Kidney glomerular epithelial cell (primary cell): ENCODE measurements at places on chromosomes 11 and 22.

DNA sequence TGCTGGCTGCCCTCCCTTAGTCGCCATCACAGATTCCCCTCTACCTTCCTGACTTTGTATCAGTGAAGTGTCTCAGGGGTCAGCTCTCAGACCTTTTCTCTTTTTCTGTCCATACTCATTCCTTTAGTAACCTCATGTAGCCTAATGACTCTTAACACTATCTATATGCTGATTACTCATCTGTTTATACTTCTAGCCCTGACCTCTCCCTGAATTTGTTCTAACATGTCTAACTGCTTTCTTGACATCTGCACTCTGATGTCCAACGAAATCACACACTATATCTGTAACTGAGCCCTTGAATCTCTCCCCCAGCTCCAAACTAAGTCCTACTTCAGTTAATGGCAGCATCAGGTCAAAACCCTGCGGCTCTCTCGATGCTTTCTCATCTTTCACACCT lies 135.8 kb upstream of the TIMP3 start:
- DNase-seq = no peak

- DNase-seq = no peak
These were observed 649 bp upstream of the NR1H3 start for GRCh38 chr11:47257177-47257516.

- DNase-seq = peak; percentile 91
These were observed 31.1 kb downstream of the DKK3 start for GRCh38 chr11:11977206-11977938.

- no peak for DNase-seq
These were observed 452.7 kb upstream of the CCDC179 start for GRCh38 chr11:23313001-23313400.

DNA sequence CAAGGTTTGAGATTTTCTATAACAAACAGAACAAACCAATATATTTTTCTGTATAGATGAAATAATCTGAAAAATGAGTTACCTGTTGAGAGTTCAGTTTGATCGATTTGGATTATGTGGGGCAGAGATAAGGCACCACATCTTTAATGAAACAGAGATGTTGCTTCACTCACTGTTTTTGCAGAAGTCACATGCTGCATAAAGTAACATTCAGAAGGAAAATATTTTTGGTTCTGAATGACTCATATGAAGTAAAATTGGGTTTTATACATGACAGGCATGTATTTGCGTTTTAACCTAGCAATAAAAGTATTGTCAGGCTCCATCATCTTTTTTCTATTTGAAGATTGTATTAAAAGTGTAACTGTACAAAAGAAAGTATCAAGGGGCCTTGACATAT lies 77.8 kb downstream of the BBOX1 start:
- no peak for DNase-seq

DNA sequence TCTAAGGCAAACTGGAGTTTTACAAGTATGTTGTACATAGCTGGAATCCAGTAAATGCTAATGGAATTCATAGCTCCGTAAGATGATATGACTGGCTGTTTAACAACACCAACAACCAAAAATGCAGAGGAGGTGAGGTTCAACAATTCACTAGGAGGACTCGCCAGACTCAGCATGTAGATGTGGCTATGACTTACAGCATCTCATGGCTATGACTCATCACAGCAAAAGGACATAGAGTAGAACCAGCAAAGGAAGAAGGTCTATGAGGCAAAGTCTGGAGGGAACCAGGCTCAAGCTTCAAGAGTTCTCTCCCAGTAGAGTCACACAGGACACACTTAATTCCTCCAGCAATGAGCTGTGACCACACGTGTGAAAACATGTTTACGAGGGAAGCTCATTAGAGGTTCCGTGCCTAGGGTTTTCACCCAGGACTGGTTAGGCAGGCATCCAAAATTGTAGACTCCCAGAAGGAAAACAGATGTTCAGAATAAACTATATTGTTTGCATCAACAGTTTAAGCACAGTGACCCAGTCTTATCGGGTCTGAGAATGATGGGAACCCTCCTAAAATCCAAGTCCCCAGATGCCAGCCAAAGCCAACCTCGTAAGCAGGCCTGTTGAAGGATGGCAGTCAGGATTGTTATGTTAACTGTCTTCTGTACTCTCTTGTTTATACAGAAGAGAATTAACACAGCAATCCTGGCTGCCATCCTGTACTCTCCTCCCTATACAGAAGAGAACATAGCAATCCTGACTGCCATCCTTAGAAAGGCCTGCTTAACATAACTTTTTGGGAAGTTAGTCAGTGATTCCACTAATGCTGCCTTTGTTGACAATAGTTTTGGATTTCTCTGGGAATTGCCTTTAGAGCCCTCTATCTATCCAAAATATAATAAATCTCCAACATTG lies 116.6 kb downstream of the LARGE1 start:
- DNase-seq = peak; percentile 81

GRCh38 chr11:29312812-29313211 lies 704.0 kb downstream of the KCNA4 start:
- peak; percentile 11 for DNase-seq

- no peak for DNase-seq
These were observed 7.1 kb downstream of the SNU13 start for GRCh38 chr22:41681616-41682015.

DNA sequence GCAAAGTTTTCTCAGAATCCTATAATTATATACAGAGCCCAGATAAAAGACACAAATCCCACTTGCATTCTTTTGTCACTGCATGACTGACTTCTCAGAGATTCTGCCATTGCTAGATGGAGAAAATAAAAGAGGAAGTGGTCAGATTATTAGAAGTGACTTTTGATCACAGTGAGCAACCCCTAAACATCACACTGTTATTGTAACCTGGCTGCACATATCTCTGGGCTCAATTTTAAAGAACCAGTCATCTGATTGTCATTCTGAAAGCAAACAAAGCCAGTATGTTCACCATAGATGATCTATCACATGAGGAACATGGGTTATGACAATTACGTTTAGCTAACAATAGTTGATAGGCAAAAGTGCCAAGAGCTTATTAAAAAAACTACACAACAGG lies 47.8 kb downstream of the COPB1 start:
- no peak for DNase-seq

GRCh38 chr11:133541021-133541719 lies 8.9 kb upstream of the OPCML start:
- no peak for DNase-seq

DNA sequence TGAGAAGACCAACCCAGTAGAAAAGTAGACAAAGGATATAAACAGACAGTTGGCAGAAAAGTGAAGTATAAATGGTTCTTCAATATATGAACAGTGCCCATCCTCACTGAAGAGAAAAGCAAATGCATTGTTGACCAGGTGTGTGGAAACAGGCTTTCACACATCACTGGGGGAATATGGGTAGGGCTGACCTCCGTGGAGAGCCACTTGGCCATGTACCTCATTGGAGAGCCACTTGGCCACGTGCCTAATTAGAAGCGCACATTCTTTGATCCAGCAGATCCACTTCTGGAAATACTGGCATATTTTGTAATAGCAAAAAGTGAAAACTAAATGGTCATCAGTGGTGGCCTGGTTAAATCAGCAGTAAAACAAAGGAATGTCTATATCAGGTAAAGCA lies 43.2 kb downstream of the PPP6R3 start:
- no peak for DNase-seq

DNA sequence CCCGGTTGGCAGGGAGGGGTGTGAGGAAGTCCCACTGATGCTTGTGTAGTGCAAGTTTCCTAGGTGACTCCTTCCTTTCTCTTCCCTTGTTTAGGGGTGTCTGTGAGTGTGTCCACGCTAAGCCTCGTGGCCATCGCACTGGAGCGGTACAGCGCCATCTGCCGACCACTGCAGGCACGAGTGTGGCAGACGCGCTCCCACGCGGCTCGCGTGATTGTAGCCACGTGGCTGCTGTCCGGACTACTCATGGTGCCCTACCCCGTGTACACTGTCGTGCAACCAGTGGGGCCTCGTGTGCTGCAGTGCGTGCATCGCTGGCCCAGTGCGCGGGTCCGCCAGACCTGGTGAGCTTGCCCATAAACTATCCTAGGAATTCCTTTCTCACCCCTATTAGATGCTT lies 10.4 kb downstream of the CCKBR start:
- DNase-seq = no peak

- peak; percentile 100 for DNase-seq
These were observed 511 bp upstream of the CLCF1 start for GRCh38 chr11:67373648-67374570.

DNA sequence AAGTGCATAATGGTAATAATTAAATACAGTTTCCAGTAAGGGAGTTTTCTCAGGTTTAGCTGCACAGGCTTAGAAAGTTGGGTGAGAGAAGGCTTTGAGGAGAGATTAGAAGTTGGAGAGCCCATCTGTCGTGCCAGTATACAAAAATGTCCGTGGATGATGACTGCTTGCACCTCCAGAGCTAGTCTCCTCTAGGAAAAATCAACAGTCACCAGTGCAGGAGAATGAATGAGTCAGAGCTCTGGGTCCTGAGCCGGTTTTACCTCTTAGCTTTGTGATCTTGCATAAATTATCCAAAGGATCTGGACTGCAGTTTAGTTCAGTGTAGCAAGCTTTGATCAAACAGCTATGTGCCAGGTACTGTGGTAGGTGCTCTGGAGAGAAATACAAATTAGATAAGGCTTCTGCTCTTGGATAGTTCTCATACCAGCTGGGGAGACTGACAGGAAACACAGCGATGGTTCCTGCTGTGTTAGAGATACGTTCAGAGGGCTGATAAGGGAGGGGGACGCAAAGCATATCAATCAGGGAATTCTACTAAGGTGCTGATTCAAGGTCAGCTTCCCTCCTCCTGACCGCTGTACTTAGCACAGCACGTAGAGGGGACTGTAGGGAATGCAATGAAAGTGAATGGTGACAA lies 125.9 kb downstream of the TEAD1 start:
- peak; percentile 88 for DNase-seq

DNA sequence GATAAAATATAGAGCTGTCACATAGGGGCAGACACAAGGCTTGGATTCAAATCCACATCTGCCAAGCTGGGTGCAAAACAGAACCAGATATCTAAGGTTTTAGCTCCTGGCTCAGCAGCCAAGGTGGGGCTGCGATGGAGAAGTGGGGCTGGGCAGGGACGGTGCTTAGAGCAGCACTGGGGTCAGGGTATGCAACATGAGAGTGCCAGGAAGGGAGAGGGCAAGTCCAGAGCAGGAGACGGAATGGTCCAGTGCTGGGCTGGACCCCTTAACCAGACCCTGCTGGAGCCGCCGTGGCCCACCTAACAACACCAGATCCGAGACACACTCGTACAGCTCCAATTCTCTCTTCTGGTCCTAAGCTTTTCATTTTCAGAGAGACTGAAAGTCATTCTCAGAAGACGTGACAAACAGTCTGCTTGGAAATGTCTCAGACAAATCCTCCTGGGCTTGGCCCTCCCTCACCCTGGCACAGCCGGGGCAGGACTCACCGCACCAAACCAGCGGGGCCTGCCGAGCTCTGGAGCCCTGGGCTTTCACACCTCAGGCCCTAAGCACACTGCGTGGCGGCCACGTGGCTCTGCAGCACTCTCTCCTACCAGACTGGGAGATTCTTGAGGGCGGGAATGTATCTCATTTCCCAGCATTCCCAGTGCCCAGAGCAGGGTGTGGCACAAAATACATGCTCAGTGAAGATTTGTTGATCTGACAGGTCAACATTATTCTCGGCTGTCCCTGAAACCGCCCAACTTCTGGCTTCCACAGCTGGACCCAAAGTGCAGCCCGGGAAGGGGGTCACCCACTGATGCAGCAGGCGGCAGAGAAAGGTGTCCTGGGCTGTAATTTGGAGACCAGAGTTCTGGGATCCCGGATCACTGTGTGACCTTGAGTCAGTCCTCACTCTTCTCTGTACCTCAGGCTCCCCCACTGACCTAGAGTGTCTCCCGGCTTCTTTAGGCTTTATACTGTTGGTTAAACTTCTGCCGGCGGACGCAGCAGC lies 11.6 kb downstream of the LRRC32 start:
- no peak for DNase-seq
